Effector memory CD4-positive, alpha-beta T cell (primary cell): ENCODE measurements at places on chromosomes 5 and 9.

- DNase-seq, result no peak
Measured at GRCh38 chr9:90904706-90905478, 103.3 kb downstream of the SYK start.

GRCh38 chr5:91126448-91126847 is 256.7 kb downstream of the ARRDC3 start:
- no peak for DNase-seq

- no peak for DNase-seq
Measured at GRCh38 chr5:44331471-44332050, 57.7 kb downstream of the FGF10 start.

- DNase-seq, result no peak
Measured at GRCh38 chr9:547314-547713, 294.2 kb upstream of the DMRT1 start.

GRCh38 chr9:127463911-127464310 is 12.6 kb downstream of the LRSAM1 start:
- DNase-seq, result no peak

DNA sequence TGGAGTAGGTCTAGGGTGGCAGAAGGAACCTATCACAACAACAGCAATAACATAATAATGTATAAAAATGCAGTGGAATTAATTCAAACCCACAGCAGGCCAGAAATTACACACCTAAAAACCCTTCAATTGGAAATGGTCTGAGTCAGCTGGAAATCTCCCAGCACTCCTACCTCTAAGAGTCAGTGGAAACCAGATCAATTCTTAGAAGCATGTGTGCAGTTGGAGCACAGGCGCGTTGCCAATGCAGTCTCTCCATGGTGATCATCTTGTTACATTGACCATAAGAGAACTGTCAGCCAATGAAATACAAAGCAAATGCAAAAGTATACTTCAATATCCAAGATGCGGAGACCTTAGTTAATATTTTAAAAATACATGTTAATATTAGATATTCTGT is 15.1 kb upstream of the CSNK1G3 start:
- DNase-seq, result no peak

GRCh38 chr9:136117291-136117915 is 1.3 kb downstream of the TMEM250 start:
- no peak for DNase-seq

GRCh38 chr5:111636736-111637135 is 120.3 kb downstream of the NREP start:
- DNase-seq, result no peak

GRCh38 chr5:111134087-111134486 is 41.9 kb downstream of the WDR36 start:
- no peak for DNase-seq

GRCh38 chr5:145502906-145503305 is 332.2 kb downstream of the PRELID2 start:
- no peak for DNase-seq

GRCh38 chr9:112002847-112003457 is 106.3 kb downstream of the UGCG start:
- DNase-seq, result no peak

GRCh38 chr9:35697486-35697885 is 7.8 kb upstream of the TPM2 start:
- DNase-seq, result no peak

DNA sequence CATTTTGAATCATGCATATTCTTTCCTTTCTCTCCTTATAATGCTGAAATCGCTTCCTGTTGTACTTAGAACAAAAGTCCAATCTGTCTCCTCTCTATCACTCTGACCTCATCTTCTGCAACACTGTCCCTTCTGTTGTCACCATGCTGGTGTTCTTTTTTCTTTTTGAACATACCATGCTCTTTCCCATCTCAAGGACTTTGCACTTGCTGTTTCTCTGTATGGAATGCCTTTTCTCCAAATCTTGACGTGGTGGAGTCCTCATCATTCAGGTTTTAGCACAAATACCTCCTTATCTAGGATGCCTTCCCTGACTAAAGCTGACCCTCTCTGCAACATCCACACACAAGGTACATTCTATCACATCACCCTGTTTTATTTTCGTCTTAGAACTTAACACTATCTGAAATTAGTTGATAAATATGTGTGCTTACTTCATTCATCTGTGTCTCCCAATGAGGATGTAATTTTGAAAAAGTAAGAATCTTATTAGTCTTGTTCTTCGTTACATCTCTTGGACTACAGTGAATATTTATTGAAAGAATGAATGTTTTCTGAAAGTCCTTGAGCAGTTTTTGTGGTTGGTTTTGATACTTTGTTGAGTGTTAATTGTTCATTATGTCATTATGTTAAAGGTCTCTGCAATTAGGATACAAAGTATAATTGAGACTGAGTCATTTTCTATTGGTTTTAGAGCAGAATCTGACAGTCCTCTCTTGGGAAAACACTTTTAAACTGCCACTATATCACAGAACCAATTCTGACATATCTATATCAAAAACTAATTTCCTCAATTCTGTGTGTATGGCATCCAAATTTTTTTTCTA is 145.3 kb upstream of the RASA1 start:
- no peak for DNase-seq

DNA sequence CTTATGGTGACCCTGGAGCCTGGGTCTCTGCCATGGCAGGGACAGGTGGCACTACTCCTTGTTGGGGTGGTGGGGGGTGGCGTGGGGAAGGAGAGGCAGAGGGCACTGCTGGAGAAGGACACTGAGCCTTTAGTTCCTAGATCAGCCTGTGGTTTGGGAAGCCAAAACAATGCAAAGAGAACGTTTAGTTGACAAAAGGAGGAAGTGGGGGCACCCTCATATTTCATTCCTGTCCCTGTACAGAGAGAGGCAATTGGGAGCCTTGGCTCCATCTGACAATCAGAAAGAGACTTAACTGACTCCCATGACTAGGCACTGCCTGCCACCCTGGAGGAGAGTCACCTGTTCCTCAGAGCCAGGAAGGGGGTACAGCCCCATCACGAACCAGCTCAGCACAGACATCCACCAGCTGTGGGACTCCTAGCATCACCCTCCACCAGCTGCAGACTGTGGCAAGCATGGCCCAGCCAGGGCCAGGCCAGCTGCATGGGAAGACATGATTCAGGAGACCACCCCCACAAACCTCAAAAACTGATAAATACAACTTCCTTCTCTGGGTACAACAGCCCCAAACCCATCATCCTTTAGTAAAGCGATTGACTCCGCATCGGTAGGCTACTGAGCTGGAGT is 257.5 kb downstream of the HSPA4 start:
- DNase-seq, result no peak

DNA sequence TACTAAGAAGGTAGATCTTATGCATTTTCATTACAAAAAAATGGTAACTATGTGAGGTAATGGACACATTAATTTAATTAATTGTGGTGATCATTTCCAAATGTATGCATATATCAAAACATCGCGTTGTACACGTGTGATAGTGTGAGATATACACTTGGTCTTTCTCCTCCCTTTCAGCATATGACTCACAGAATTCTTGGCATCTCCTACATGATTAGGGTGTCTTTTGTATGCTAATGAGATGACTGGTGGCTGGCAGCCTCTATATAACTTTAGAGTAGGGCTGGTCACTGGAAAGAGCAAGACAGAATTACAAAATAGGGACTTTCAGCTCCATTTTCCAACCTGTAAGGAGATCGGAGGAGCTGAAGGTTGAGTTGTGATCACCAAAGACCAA is 1167.6 kb downstream of the CDH12 start:
- DNase-seq, result no peak

- DNase-seq, result no peak
Measured at GRCh38 chr5:173329491-173330337, 1.5 kb upstream of the STC2 start.

DNA sequence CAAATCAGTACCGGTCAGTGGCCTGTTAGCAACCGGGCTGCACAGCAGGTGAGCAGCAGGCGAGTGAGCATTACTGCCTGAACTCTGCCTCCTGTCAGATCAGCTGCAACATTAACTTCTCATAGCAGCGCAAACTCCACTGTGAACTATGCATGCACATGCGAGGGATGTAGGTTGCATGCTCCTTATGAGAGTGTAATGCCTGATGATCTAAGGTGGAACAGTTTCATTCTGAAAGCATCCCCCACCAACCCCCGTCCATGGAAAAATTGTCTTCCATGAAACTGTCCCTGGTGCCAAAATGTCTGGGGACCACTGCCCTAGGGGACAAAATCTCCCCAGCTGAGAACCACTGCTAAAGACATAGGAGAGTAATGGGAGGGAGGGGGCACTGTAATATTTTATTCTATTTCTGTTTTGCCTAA is 51.1 kb downstream of the P4HA2 start:
- DNase-seq, result no peak

DNA sequence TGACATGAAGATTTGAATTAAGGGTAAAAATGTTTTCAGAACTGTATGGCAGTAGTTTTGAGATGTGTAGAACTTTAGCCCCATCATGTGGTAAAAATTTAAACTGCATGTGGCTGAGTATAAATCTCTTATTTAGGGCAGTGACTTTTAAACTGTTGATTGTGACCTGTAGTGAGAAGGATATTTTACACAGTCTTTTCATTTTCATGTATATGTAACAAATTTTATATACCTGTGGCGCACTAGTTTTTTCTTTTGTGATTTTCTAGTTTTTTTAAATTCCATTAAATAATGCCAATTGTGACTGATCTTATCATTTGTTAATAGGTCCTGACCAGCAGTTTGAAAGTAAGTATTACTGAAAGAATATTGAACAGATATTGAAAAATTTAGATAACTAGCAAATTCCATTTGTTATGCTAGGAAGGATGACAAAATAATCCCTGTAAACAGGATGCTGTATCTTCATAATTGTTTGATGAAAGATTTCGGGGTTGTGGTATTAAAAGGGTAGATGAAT is 47.2 kb downstream of the GPBP1 start:
- no peak for DNase-seq

- no peak for DNase-seq
Measured at GRCh38 chr5:73238873-73239272, 65.9 kb downstream of the TMEM174 start.

GRCh38 chr5:126805063-126805462 is 28.1 kb downstream of the LMNB1 start:
- DNase-seq, result no peak

- no peak for DNase-seq
Measured at GRCh38 chr5:113488645-113489184, 462 bp upstream of the MCC start.

DNA sequence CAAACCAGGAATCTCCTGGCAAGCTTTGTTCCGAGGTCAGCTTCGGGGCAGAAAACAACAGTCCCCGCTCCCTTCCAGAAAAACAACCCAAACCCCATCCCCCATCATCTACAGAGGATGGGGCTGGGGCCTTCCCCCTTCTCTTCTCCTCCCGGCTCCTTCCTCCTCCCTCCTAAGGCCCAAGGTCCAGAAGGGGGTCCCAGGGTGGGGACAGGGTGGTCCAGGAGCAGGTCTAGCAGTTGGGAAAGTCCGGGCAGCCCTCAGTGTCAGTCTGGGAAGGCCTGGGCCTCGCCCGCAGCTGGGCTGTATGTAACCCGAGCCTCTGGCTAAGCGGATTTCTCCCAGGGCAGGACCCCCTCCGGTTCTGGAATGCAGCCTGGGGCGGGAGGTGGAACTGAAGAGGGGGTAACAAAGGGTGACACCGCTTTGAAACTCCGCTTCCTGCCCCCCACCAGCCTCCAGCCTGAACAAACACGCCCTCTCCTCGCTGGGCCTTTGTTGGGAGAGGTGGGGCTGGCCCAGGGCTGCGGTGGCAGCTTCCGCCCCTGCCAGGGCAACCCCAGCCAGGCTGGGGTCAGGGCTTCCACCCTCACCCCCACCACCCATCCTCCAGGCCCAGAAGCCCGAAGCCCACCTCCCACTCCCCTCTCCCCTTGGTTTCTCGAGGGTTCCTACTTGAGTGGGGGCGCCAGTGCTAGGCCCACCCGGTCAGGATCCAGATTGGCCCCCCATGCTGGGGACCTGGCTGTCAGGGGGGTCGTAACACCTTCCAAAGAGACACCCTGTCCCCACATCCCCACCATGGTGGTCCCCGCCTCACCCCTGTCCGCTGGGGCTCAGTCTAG is 63.5 kb downstream of the C9orf50 start:
- no peak for DNase-seq

GRCh38 chr9:93288891-93289883 is 105.2 kb downstream of the WNK2 start:
- DNase-seq, result no peak

GRCh38 chr5:142391058-142391845 is 66.4 kb upstream of the SPRY4 start:
- no peak for DNase-seq

DNA sequence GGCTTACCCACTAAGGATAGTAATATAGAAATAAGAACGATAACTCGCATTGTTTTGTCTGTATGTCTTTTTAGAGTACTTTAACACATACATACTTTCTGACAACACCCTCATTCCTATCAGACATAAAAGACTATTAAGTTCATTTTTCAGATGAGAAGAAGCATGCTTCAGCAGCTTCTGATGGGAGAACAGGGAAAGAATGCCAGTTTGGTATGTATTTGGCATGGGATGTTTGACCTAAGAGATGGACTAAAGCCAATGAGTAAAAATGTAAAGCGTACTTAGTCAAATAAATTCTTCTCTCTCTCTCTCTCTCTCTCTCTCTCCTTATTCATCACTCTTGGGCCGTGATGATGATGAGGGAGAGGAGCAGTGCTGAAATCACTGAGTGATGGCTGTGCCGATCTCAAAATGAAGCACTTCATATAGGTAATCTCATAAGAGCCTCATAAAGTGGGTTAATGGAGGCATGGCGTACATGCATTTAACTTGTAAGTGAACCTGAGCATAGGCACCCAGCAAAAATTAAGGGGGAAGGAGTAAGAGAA is 71.5 kb downstream of the SLIT3 start:
- no peak for DNase-seq

GRCh38 chr9:87703636-87704276 is 22.2 kb upstream of the CTSL start:
- no peak for DNase-seq

DNA sequence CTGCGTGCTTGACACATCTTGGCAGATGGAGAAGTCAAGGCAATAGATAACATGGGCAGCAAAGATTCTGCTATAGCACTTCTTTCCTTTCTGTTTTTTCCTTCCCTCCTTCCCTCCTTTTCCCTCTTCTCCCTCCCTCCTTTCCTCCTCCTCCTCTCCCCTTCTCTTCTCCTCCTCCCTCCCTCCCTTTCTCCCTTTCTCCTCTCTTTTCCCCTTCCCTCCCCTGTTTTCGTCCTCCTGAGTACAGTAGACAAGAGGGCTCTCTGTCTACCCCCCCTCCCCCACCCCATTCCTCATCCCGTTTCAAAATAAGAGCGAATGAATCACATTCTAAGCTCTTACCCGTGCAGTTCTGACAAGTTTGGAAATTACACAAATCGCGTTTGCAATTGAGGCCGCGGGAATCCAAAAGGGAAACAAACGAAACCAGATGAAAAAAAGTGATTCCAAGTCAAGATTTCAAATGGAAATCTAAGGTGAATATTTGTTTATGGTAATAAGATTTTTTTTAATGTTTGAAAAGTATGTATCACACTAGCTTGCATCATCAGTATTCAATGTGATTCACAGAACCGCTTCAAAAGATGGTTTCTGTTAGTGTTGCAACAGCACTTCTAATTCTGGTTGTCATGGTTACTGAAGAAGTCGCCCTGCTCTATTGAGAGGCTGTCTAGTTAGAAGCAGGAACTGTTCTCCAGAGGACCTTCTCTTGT is 1.3 kb downstream of the NIM1K start:
- DNase-seq, result no peak

- DNase-seq, result no peak
Measured at GRCh38 chr5:453725-454481, 10.9 kb downstream of the EXOC3 start.
